ENCODE measurements at places on chromosomes 5 and 9.

GRCh38 chr9:33489066-33489465 lies 15.3 kb upstream of the NOL6 start:
- no peak for DNase-seq

DNA sequence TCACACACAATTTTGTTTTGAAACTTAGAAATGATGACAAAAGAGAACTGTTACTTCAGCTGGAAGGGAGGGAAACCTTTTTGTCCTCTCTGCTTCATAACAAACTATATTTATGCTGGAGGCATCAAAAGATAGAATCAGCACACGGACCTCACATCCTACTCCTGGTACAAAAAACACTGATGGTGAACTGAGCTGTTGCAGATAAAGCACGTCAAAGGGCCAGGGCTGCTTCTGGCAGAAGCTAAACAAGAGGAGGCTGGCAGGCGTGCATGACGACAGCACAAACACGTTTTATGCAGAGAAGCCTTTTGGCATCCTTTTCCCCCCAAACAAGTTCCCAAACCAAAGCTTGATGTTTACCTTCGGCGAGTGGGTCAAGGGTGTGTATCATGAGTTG lies 169.6 kb downstream of the SLC24A2 start:
- DNase-seq = no peak

- no peak for DNase-seq
Observed at GRCh38 chr9:92507005-92507404, 24.7 kb upstream of the ASPN start.

DNA sequence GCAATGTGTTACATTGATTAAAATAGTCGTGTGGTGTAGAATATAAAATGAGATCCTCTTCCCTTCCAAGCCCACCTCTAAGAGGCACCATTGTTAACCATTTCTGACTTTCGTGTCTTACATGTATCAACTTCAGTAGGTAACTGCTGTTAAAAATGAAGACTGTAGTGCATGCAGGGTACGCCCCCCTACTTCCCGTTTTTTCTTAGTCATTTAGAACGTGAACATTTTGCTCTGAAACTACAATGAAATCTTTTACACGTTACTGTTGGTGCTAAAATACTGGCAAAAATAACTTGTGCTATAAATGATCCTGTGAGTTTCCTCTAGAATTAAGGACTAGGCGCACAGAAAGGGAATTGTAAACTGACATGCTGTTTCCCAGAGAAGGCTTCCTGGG lies 41.5 kb downstream of the WNK2 start:
- no peak for DNase-seq

GRCh38 chr5:148909040-148909439 lies 82.6 kb downstream of the ADRB2 start:
- no peak for DNase-seq

GRCh38 chr5:119406551-119407110 lies 45.7 kb upstream of the HSD17B4 start:
- no peak for DNase-seq

- no peak for DNase-seq
Observed at GRCh38 chr5:109928811-109929210, 239.1 kb downstream of the MAN2A1 start.

DNA sequence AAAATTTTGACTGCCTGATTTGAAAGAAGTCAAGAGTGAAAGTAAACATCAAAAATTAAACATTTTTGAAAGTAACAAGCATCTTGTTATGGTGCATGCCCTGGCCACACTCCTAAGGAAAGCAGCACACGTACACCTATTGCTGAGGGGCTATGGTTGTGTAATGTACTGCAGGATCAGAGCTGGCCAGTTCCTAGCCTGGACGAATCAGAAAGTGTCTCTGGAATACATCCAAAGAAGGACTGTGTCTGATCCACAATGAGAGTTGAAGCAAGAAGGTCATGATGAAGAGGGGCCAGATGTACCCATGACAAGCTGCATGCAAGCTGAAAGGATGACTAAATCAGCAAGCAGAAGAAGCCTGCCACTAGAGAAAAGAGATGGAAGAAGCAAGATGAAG lies 618.2 kb downstream of the TLE1 start:
- no peak for DNase-seq

- no peak for DNase-seq
Observed at GRCh38 chr5:174777111-174777510, 52.7 kb downstream of the MSX2 start.

GRCh38 chr5:98130261-98131035 lies 643.0 kb upstream of the RGMB start:
- DNase-seq = no peak

- no peak for DNase-seq
Observed at GRCh38 chr9:27771803-27772545, 198.7 kb upstream of the C9orf72 start.

DNA sequence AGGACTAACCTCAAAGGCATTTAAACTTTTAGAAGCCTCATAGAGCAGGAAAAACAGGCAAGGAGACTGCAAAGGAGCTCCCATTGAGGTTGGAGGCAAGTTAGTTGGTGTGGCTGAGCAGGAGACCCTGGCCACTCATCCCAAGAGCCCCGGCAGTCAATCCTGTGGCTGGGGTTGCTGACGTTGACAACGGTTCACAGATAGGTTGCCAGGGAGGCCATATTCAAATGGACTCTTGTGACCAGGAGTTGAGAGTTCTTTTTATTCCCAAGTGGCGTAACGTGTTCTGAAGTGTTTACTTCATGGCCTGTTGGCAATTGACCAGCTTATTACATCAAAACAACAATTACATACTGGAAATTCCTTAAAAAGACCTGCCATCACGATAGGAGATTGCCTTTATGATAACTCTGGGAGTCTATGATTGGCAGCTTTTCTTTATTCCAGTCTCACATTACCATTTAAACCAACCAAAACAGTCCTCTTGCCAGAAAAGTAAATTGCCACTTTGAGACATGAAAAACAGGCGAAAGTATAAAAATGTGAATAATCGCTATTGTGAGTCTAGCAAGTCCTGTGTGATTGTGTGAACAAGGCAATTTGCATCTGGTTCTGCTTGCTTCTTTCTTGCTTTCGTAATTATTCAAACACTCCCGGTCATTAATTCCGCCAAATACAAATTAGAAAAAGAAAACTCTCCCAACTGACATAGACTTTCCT lies 394.9 kb downstream of the MED10 start:
- no peak for DNase-seq

- no peak for DNase-seq
Observed at GRCh38 chr5:124952079-124952478, 205.6 kb upstream of the ZNF608 start.

- DNase-seq = no peak
Observed at GRCh38 chr5:43560128-43560527, 3.3 kb upstream of the PAIP1 start.

GRCh38 chr5:131286400-131286715 lies 22.5 kb downstream of the CDC42SE2 start:
- DNase-seq = no peak

DNA sequence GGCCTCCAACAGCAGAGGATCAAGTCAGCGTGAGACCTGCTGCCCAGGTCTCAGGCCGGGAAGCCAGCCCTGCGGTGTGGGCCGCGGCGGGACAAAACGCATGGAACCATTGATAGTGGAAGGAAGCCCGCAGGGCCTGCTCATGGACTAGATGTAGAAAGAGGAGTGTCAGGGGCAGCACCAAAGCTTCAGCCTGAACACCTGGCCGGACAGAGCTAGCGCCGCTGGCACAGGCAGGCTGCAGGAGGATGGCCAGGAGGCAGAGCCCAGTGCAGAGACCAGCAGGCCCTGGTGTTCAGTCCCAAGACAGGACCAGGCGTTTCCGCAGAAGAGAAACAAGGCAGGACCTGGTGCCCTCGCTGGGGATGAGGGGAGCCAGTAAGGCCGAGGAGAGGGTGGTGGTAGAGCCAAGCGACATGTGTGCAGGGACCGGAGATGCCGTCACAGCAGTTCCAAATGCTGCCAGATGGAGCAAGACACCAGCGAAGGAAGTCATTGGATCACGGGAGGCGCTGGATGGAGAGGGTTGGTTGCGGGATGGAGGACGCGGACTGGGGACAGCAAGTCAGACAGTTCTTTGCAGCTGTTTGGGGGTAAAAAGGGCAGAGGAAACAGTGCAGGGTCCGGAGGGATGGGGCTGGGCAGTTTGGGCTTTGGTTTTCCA lies 42.1 kb upstream of the OLFM1 start:
- no peak for DNase-seq

GRCh38 chr9:81620002-81620390 lies 69.4 kb downstream of the TLE1 start:
- no peak for DNase-seq

DNA sequence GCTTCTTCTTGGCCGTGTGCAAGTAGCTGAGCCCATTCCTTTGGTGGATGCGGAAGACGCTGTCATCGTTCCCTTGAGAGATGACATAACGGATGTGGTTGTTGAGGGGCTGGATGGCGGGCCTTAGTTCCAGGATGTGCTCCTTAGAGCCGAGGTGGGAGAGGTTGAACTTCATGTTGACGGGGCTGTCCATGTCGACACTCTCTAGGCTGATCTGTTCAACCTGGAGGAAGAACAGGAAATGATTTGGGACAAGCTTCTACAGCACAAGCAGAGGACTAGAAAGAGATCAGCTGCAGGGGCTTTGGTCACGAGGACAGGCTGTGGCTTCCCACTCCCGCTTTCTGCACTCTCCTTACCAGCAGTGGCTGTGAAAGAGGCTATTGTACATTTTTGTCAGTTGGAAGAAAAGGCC lies 176.0 kb downstream of the SLC12A2 start:
- no peak for DNase-seq

DNA sequence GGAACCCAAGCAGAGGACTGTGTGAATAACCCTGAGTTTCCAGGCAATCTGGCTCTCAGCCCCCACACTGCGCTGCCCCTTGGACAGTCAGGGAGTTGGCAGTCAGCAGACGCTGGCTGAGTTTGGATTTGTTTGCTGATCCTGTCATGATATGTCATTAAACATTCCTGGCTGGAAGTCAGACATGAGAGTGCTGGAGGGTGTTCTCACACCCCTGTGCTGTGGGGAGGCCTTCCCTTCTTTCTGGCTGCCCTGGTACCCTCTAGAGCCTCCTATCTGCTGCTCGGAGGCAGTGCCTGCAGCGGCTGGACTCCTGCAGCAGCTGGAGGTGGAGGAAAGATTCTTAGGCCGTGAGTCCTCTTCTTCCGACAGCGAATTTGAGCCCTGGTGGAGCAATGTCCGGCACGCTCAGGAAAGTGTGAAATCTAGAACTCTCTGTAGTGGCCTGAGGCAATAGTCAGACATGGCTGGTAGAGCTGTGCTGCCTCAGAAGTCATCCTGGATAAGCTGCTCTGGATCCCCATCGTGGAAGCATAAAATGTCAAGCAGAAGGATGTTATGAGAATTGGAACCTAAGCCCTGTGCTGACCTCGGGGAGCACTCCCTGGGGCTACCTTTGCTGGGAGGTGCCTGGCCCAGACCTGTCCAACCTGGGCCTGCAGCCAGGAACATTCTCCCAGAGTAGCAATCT lies 72.0 kb downstream of the PDE8B start:
- no peak for DNase-seq

DNA sequence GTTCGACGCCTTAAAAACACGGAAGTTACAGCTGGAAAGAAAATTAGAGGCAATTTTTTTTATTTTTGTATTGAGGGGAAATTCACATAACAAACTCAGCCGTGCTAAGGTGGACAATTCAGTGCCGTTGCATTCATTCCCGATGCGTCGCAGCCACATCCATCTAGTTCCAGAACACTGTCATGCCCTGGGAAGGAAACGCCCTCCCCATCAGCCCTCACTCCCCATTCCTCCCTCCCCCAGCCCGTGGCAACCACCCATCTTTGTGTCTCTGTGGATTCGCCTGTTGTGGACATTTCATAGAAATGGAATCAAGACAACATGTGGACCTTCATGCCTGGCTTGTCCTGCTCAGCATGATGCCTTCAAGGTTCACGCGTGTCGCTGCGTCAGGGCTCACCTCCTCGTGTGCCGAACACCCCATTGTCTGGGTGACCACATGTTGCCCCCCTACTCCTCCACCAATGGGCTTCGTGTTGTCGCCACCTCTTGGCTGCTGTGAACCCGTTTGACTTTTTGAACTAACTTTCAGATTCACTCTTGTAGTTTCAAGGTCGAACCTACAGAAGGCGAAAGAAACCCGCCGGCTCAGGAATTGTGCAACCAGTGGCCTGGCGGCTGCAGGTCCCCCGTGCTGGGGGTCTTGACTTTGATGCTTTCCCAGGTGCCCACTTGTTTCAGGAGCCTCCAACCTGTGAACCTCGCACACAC lies 17.4 kb upstream of the CAMSAP1 start:
- DNase-seq = no peak

DNA sequence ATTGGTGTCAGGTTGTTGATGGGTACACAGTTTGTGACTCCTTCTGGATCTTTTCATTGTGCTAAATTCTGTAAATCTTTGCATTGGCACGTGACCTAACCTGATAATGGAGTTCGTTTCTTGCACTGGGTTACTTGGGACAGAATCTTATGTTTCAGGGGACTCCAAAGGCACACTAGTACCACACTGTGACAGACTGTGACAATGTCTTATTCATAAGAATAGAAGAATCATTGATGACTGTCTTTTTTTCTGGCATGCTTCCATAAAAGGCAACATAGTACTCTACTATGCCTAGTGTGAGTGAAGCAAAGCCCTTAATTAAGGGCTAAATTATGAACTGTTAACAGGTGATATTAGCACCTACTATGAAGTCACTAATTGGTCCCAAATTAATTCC lies 35.4 kb upstream of the RICTOR start:
- DNase-seq = no peak

GRCh38 chr9:135706288-135706687 lies 4.3 kb downstream of the KCNT1 start:
- no peak for DNase-seq

DNA sequence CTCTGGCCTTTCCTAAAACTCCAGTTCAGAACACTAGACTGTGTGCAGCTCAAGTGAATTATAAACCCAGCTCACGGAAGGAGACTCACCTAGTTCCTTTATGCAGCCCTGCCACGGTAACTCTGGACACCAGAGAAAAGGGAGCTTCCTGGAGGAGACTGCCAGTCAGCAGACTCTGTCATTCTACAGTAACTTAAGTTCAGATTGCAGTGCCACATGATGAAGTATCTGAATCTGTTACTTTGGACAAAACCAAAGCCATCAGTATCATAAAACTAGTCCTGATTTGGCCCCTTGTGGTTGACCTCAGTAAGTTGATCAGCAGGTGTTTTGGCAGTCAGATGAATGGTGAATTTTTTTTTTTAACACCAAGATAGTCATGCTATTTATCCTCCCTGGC lies 2.7 kb downstream of the MTRR start:
- no peak for DNase-seq

- DNase-seq = no peak
Observed at GRCh38 chr9:107793541-107793940, 304.0 kb upstream of the KLF4 start.

DNA sequence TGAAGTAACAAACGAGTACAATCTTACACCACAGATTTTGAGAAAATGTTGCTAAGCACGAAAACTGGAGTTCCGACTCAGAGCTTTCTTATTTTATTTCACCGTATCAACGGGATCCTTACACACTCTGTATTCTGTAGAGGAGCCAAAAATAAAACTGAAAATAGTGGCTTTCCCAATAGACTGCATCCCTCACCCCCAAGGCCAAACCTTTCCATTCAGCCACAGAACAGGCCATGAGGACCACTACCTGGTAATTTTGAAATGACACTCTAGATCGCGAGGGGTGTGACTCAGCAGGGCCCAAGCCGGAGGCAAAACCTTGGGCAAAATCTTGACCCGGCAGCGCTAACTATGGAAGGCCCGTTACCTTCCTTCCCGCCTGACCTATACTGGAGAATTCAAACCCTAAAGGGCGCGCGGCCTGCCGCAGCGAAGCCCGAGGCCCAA lies 432 bp downstream of the HSPA9 start:
- no peak for DNase-seq

- DNase-seq = no peak
Observed at GRCh38 chr5:75678155-75678554, 39.1 kb downstream of the POC5 start.

GRCh38 chr5:110718311-110718710 lies 8.2 kb downstream of the TMEM232 start:
- no peak for DNase-seq

GRCh38 chr5:172791726-172792445 lies 20.9 kb upstream of the DUSP1 start:
- DNase-seq = no peak
